ENCODE measurements at places on chromosomes 16 and 17. TPM values are rescaled to one million over a fixed set of nuclear protein-coding genes. Genes with fewer than 3 reads are reported as not detected.

FAM117A gene
- total RNA-seq: 0.72 TPM

CCDC144A gene
- 1.4 TPM for total RNA-seq

GRCh38 chr17:65193305-65193704 lies 56.1 kb downstream of the RGS9 start:
- DNase-seq: no peak

GRCh38 chr17:59502800-59503199 lies 62.6 kb upstream of the DHX40 start:
- DNase-seq: no peak

- peak; percentile 62 for DNase-seq
These were observed 504 bp downstream of the FOXC2 start for GRCh38 chr16:86566966-86567700.

- no peak for DNase-seq
These were observed 15.6 kb upstream of the NKD1 start for GRCh38 chr16:50532576-50532975.

DNA sequence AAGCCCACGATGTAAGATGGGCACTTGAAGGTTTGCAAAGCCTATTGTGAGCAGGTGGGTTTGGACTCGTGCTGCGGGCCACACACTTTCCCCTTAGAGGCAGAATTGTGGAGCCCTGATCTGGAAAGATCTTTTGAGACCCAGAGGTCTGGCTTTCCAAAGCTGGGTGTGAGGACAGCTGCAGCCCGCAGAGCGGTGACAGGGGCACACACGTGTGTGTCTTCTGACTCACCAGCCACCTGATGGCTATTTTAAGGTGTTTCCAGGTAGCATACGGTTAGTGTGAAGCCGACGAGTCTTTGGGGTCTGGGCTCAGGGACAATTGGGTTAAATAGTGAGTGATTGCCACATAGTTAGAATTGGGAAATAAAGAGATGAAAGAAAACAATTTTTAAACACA lies 108.9 kb upstream of the GSE1 start:
- no peak for DNase-seq

DNA sequence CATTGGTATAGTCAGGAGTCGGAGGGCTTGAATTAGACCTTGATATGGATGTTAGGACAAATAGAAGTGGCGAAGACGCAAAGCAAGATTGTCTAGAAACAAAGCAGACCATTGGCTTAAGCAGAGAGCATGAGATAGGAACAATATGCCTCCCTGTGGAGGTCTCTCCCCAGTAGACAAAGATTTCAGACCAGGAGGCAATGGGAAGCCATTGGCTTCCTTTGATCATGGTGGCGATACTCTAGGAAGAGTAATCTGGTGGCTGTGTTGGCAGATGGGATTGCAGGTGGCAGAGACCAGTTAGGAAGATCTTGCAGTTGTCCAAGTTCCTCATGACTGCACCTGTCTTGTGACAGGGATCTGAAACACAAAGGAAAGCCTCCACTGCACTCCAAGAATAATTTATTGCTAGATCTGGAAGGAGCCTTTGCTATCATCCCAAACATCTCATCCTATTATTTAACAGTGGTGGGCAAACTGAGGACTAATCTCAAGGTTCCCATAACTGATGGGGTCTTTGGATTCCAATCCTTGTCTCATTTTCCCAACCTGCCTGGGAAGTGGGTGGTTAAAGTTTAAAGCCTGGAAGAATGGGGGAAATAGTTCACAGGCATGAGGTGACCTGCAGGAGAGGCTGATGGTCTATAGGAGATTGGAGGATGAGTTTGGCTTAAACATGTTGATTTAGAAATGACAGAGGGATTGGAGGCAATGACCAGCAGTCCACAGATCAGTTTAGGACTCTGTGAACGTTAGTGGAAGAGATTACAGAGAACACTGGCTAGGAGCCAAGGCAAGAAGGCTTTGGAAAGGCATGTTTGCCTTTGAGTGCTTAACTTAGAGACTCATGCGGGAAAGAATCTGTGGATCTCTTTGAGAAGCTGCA lies 37.0 kb downstream of the HLF start:
- no peak for DNase-seq

DNA sequence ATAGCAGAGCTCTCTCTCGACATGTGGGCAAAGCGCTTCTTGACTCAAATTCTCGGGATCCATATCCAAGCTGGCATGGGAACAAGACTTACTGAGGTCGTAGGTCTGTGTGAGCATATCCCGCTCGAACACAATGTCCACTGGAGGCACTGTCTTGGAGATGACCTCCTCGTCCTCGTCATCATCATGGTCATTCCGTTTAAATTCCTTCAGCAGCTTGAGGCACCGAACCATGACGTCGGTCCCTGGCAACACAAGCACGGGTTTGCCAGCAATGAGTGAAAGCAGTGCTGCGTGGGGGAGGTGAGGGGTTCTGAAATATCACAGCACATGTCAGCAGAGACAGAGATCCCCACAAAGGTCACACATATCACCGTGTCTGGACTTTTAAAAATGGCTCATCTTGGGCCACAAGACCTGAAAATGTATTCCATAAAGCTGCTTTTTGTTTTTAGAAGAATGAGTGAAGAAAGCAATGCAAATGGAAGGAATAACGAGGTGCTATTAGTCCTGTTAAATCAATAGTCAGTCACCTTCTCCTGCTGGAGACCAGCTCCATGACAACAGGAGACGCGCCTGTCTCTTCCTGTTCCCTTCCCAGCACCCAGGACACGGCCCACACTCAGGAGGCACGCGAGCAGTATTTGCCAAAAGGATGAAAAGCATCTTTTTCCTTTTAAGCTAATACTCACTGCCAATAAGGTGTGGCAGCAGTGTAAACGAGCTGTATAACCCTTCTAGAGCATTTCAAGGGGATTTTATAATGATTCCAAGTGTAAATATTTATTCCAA lies 37.9 kb downstream of the GTF3C1 start:
- DNase-seq: no peak

G6PC3 gene
- 19.4 TPM for total RNA-seq

SEPTIN12 gene
- total RNA-seq: not detected

DNA sequence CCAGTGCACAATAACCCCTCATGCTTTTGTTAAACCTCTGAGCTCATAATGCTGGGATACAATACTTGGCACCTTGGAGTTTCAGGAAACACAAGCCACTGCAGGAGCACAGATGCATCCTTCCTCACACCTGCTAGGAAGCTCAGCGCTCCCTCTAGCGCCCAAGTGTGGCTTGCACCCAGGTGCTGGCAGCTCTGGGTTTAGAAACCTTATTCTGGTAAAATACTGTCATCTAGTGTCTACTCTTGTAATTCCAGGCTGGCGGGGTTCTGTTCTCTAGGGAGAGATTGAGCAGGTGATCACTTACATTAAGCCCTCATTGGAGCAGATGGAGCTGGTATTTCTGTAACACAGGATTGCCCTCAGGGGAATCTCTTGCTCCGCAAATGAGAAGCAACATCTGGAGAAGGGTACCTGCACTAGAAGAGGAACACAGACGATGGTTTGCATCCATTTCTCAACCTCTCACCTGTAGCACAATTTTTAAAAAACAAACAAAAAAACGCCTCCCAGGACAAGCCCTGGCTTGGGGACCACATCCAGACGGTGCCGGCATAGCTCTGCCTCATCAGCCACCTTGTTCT lies 1.5 kb downstream of the CCL1 start:
- peak; percentile 86 for DNase-seq

DNA sequence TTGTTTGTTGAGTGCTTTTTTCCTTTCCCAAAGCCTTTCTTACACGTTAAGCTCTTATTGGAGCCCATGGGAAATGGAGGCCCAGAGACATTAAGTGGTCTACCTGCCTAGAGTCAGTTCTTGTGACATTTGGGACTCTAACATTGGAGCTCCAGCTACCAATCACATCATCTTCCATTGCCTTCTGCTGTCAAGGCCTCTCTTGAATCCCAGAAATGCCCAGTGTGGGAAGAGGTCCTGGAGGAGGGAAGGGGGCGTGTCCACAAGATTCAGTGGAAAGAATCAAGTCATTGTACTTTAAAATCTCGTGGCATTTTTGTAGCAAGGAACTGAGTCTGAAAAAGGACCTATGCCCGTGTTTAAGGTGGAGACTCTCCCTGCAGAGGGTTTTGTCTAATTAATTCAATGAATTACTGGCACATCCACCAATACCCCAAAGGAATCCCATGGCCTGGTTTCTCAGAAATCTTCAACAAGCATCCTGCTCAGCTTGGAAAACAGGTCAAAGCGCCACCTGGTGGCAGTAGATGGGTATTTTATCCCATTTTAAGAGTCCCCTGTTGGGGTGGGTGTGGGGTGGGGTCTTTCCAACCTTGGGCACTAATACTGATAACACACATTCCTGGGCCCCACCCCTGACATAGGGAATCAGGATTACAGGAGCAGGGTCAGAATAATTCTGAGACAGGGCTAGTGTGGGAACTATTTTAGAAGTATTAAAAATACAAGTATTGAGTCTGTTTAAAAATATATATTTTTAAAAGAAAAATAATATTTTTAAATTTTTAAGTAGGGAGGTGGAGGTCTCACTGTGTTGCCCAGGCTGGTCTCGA lies 24.6 kb downstream of the GPT2 start:
- peak; percentile 61 for DNase-seq

- DNase-seq: peak; percentile 88
These were observed 25.6 kb downstream of the IGSF6 start for GRCh38 chr16:21626659-21627277.

DNA sequence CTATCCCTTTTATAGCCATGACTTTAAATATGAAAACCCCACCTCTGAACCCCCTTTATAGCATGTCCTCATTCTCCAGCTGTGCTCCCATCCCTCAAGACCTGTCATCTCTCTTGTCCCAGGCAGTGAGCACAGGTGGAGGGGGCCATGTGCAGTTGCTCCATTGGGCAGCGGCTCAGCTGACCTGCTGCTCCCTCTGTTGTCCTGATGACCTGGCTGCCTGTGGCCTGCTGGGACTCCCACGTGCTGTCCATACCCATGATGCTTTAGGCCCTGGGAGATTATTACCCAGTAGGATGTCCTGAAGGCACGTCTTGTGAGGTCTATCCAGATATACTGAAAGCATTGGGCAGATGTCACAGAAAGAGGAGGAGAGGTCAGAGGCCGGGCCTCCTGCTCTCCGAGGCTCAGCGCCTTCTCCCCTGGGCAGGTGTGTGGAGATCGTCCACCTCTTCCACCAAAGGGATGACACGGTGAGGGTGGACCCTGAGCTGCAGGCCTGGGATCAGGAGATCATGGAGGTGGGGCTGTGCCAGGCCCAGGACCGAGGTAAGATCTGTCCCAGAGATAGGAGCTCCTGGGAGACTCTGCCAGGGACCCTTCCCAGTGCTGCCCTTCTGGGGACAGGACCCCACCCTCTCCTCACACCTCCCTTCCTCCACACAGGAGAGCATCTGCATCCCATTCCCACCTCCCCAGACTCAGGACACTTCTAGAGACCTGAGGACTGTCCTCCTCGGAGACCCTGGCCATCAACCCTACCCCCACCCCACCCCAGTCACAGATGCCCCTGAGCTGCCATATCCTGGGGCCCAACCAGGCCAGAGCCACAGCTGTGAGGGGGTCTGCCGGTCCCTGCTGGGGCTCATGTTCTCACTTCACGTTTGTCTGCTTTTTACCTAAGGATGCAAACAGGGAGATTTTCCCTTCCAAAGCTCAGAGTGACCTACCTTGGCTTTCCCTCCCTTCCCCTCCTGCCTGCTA lies 58.0 kb downstream of the GOSR1 start:
- DNase-seq: no peak

DNA sequence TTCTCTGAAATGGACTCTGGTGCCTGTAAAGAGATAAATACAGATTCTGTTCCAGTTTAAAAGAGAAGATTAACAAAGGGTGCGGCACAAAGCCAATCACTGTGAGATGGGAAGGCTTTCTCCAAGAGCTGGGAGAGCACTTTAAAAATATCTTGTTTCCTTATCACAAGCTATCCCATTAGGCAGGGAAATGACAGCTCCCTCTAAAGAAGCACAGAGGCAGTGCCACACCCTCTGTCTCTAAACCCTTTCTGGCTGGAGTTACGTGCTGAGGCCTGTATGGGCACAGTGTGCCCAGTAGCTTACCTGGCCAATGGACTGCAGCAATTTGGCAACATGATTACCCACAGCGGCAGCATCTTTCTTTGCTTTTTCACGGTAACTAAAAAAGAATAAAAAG lies 9.0 kb upstream of the TERB1 start:
- no peak for DNase-seq

GRCh38 chr17:59876107-59876506 lies 16.6 kb downstream of the TUBD1 start:
- DNase-seq: peak; percentile 21

DNA sequence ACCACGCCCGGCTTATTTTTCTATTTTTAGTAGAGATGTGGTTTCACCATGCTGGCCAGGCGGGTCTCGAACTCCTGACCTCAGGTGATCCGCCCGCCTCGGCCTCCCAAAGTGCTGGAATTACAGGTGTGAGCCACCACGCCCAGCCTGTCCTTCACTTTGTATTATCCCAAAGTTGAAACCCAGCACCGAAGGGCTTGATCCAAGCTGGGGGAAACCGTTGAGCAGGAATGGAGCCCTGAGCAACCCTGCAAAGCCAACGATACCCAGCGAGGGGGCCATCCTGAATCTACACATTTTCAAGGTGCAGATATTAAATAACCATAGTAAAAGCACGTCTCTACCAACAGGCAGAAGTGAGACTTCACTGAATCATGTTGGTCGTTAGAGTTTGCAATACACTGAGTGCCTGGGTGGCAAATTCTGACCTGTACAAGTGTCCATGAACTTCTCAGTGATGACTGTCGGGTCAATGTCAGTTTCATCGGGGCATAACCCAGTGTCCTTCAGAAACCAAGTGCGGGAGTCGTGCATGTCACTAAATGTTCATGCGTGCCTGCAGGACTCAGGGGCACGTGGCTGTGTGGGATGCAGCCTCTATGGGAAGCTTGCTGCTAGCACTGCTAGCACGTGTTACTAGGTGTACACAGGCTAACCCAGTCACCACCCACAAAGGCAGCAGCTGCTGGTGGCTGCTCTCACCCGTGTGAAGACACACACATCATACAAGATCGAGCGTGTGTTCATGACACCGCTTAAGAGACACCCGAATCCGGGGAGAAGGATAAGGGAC lies 10.5 kb upstream of the RBFOX3 start:
- no peak for DNase-seq

DNA sequence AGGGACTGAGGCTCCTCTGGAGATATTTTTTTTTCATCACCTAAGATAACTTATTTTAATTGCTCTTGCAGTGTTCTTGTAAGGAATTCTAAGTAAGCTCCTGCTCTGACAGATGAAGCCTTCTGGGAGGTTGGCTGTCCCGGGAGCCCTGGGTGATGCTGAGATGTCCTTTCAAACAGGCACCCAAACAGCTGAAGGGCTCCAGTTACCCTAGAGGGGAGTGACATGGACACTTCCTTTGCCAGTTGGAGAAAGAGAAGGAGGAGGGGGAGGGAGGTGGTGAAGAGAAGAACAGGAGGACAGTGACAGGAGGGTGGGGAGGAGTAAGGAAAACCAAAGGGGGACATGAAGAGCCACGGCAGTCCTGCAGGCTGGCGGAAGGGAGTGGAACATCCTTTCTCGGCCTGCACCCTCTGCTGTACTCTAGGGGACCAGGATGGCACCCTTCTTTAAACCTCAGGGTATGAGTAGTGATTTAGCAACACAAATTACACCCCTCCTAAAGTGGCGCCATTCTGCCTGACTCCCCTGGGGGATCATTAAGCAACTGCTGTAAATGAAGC lies 51.8 kb downstream of the MYH3 start:
- DNase-seq: no peak

GRCh38 chr16:14029658-14030057 lies 41.5 kb upstream of the MRTFB start:
- no peak for DNase-seq

Measured in IMR-90 (cell line).